ENCODE measurements at places on chromosomes 6 and 20. TPM values are rescaled to one million over a fixed set of nuclear protein-coding genes. Genes with fewer than 3 reads are reported as not detected.

DNA sequence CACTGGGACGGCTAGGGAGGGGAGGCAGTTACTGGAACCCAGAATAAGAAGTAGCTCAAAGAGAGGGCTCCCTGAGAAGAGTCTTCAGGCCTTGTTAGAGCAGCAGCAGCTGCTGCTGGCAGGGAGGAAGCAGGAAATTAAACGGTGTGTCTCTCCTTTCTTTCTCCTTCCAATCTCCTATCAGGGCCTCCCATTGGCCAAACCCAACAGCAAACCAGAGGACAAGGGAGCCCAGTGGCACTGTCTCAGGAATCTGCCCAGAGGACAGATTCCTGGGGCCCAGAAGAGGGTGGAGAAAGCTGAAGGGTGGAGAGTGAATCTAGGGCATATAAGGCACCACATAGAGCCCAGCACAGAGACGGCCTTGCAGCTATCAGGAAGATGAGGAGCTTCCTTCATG is 10.2 kb downstream of the BTN3A1 start:
- no peak for DNase-seq
- no peaks in the 10 kb centered on the region for H3K4me1 ChIP-seq
- no peaks in the 10 kb centered on the region for H3K27me3 ChIP-seq

Gene TRIM40
- not detected for total RNA-seq

Gene WFDC12
- not detected for total RNA-seq

Gene MYL9
- total RNA-seq, result 7.3 TPM
